Activated naive CD8-positive, alpha-beta T cell treated with anti-CD3 and anti-CD28 coated beads for 36 hours (primary cell): ENCODE measurements at places on chromosomes 2 and 18. TPM values are rescaled to one million over a fixed set of nuclear protein-coding genes. Genes with fewer than 3 reads are reported as not detected.

Gene CCDC74B
- total RNA-seq, result 1.4 TPM

Gene OTOS
- not detected for total RNA-seq

Gene LCT
- 0.31 TPM for total RNA-seq

Gene DPP10
- total RNA-seq, result not detected

Gene UPP2
- total RNA-seq, result not detected

Gene TGFA
- total RNA-seq, result 0.25 TPM

Gene UGT1A6
- total RNA-seq, result not detected

- no peaks in the 10 kb centered on the region for H3K36me3 ChIP-seq
- no peaks in the 10 kb centered on the region for H3K27me3 ChIP-seq
- H3K4me1 ChIP-seq, result no peaks in the 10 kb centered on the region
- no peak overlapping the region for H3K27ac ChIP-seq
- no peak overlapping the region for H3K4me3 ChIP-seq
These were observed 515.7 kb upstream of the HS6ST1 start for GRCh38 chr2:128834207-128834879.

- no peak overlapping the region for H3K27ac ChIP-seq
- no peak overlapping the region for H3K4me3 ChIP-seq
- no peaks in the 10 kb centered on the region for H3K36me3 ChIP-seq
- H3K4me1 ChIP-seq, result no peaks in the 10 kb centered on the region
- H3K27me3 ChIP-seq, result peaks cover 14% of the 10 kb centered on the region
These were observed 217.1 kb downstream of the SLC4A3 start for GRCh38 chr2:219844401-219845091.

- no peak for DNase-seq
- H3K4me1 ChIP-seq, result no peaks in the 10 kb centered on the region
- H3K36me3 ChIP-seq, result no peaks in the 10 kb centered on the region
- H3K27ac ChIP-seq, result no peak overlapping the region
- H3K4me3 ChIP-seq, result no peak overlapping the region
These were observed 1034.9 kb upstream of the FANCL start for GRCh38 chr2:59276033-59276432.

- H3K27me3 ChIP-seq, result peaks cover 3% of the 10 kb centered on the region
- H3K27ac ChIP-seq, result no peak overlapping the region
- no peaks in the 10 kb centered on the region for H3K36me3 ChIP-seq
- no peak overlapping the region for H3K4me3 ChIP-seq
These were observed 42.0 kb downstream of the FMNL2 start for GRCh38 chr2:152376968-152377367.

DNA sequence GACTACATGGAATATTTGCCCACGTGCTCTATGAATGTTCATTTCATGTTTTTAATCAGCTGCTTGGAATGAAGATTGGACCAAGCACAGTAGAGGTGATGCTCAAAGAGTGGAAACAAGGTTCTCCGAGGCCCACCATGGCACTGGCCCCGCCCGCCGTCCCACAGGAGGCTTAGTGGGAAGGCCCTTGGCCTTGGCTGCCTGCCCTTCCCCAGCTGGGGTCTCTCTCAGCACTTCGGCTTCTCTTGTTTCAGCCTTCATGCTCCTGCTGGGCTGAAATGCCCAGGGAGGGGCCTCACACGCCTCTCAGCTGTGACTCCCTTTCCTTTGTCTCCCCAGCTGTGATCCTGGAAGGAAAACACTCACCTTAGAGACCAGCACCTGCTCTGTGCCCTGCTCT is 833.2 kb downstream of the GALR1 start:
- no peak for DNase-seq
- no peak overlapping the region for H3K4me3 ChIP-seq
- H3K36me3 ChIP-seq, result no peaks in the 10 kb centered on the region
- no peaks in the 10 kb centered on the region for H3K4me1 ChIP-seq

GRCh38 chr2:85868822-85869221 is 20.0 kb downstream of the ST3GAL5 start:
- H3K36me3 ChIP-seq, result peaks cover 12% of the 10 kb centered on the region
- no peak overlapping the region for H3K4me3 ChIP-seq
- no peaks in the 10 kb centered on the region for H3K27me3 ChIP-seq
- DNase-seq, result no peak

- H3K27me3 ChIP-seq, result no peaks in the 10 kb centered on the region
- peaks cover 16% of the 10 kb centered on the region for H3K36me3 ChIP-seq
- no peak for DNase-seq
- H3K4me3 ChIP-seq, result no peak overlapping the region
These were observed 173.0 kb downstream of the BABAM2 start for GRCh38 chr2:28063492-28063962.

DNA sequence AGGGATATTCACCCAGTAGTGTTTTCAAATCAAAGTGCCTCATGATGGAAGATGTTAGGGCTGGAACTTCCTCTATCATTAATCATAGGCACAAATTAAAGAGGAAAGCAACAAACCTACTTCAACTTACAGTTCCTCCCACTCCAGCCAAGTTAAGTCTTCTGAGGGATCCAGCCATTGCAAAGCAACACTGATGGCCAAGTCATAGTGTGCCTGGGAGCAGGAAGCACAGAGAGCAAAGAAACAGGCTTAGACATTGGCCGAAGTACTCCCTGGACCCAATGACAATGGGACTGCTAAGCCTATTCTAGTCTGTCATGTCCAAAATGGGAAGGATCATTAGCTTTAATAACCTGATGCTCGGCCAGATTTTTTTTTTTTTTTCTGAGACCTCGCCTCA is 7.0 kb downstream of the C2orf80 start:
- no peaks in the 10 kb centered on the region for H3K36me3 ChIP-seq
- H3K27me3 ChIP-seq, result peaks cover 14% of the 10 kb centered on the region
- DNase-seq, result no peak
- peaks cover 3% of the 10 kb centered on the region for H3K4me1 ChIP-seq
- no peak overlapping the region for H3K27ac ChIP-seq

GRCh38 chr2:214103276-214104001 is 307.4 kb upstream of the VWC2L start:
- no peak overlapping the region for H3K27ac ChIP-seq
- H3K4me1 ChIP-seq, result no peaks in the 10 kb centered on the region
- DNase-seq, result no peak
- H3K36me3 ChIP-seq, result no peaks in the 10 kb centered on the region
- H3K4me3 ChIP-seq, result no peak overlapping the region

GRCh38 chr2:114156366-114157056 is 266.6 kb downstream of the ACTR3 start:
- no peak overlapping the region for H3K27ac ChIP-seq
- no peak for DNase-seq
- no peaks in the 10 kb centered on the region for H3K36me3 ChIP-seq
- peaks cover 8% of the 10 kb centered on the region for H3K27me3 ChIP-seq
- H3K4me1 ChIP-seq, result no peaks in the 10 kb centered on the region
- no peak overlapping the region for H3K4me3 ChIP-seq

DNA sequence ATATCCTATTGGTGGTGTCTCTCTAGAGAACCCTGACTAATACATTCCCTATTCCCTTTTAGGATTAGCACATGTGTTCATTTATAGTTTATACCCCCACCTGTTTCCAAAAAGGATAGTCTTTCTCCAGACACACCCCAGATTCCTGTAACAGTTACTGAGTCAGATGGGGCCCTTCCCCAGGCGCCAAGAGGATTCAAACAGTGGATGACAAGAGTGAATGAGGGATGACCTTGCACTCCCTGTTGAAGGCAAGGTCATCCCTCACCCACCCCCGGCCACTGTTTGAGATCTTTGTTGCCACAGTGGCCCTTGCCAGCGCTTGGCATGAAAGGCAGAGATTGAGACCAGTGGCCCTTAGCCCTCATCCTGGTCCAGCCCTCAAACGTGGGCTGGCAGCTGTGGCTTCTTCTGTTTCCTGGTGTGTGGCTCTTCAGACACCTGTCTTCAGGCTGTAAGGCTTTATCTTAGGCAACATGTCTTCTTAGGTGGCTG is 15.3 kb upstream of the REEP1 start:
- H3K27ac ChIP-seq, result no peak overlapping the region
- peaks cover 8% of the 10 kb centered on the region for H3K27me3 ChIP-seq
- H3K4me1 ChIP-seq, result no peaks in the 10 kb centered on the region

DNA sequence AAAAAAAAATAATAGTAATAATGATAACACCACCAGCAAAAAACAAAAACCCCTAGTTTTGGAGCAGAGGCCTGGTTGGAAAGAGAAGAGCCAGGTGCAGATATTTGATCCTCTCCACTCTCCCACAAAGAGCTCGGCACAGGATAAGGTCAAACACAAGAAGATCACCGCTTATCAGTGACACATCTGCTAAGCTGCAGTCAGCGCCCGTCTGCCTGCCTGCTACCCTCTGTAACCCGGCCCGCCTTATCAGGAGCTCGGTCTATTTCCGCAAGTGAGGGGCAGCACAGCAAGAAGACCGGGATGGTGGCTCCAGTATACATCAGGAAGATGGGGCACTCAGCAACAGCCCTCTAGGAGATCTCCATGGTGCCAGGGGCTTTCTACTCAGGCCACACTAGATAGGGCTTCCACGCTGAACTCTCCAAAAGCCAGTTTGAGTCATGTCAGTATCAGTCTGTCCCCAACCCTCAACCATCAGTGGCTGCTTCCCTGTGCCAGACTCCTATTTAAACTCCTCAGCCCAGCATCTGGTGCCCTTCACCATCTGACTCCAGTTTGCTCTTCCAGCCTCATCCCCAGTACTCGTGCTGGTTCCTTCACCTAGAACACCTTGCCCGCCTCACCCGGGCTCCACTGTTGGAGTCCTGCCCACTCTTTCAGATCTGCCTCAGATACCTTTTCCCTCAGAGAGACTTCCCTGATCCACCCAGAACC is 67.3 kb upstream of the PPP1CB start:
- H3K27ac ChIP-seq, result no peak overlapping the region
- H3K4me1 ChIP-seq, result peaks cover 36% of the 10 kb centered on the region
- H3K36me3 ChIP-seq, result no peaks in the 10 kb centered on the region
- H3K4me3 ChIP-seq, result no peak overlapping the region
- no peaks in the 10 kb centered on the region for H3K27me3 ChIP-seq

DNA sequence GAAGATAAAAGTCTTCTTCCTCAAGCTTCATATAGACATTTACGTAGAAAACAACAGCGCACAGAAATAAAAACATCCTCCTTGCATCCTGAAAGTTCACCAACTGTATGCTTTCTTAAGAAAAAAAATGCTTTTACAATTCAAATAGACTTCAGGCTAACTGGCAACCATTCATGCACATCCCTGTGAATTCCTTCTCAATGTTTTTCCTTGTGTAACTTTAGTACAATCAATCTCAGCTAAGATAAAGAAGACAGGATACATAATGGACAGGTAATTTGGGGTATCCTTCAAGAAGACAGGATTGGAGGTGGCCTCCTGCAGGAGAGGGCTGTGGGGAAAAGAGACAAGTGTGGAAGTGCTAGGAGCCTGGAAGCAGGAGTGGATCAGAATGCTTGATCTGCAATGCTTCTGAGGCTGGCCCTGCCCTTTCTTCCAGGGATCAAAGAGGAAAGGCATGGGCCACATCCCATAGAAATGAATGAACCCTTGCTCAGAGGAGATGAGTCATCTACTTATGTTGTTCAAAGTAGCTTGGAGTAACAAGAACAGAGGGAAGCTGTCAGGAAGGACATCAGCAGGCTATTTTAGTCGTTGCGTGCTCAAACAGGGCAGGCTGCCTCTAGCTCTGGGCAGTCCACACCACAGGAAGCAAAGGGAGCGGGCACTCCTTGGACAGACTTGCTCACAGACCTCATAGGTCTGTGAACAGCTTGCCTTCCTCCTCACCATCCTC is 126.6 kb downstream of the TMEM131 start:
- H3K36me3 ChIP-seq, result peaks cover 25% of the 10 kb centered on the region
- H3K4me1 ChIP-seq, result peaks cover 33% of the 10 kb centered on the region
- no peaks in the 10 kb centered on the region for H3K27me3 ChIP-seq
- H3K4me3 ChIP-seq, result no peak overlapping the region
